ENCODE measurements at places on chromosomes 13 and 19.

DNA sequence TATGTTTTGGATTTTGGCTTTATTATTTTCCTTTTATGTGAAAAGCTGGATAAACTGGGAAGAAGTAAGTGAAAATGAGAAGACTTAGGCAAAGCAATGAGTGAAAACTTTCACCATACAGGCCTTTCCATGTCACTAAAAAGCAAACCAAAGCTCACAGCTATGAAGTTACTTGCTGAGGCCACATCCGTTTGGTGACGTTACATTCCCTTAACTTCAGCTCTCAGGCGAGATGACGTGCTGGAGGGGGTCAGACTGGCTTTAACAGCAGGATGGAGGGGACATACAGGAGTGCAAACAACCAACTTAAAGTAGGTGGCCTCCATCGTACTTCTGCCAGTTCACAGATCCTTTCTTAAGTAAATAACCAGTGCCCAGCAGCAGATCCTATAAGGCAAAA is 522.3 kb downstream of the MYO16 start:
- no peak for DNase-seq

GRCh38 chr19:19633711-19634515 is 5.9 kb upstream of the LPAR2 start:
- DNase-seq, result no peak

DNA sequence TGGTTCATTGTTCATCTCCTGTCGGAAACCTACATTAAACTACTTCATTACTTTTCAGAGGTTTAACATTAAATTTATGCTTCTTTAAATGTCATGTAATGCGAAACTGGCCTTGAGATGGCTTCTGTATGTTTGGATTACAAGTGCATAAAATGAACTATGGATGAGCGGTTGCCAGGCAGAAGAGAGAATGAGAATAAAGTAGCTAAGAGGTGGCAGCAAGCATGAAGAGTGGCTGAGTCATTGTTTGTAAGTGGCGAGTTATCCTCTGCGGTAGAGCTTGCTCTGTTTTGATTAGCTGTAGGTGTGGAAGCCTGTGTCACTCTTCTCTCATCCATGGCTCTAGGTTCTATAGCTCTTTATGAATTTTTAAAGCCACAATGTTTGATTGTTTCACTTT is 1139.6 kb upstream of the PCDH9 start:
- no peak for DNase-seq

GRCh38 chr13:30748717-30749116 is 13.4 kb downstream of the ALOX5AP start:
- DNase-seq, result no peak

DNA sequence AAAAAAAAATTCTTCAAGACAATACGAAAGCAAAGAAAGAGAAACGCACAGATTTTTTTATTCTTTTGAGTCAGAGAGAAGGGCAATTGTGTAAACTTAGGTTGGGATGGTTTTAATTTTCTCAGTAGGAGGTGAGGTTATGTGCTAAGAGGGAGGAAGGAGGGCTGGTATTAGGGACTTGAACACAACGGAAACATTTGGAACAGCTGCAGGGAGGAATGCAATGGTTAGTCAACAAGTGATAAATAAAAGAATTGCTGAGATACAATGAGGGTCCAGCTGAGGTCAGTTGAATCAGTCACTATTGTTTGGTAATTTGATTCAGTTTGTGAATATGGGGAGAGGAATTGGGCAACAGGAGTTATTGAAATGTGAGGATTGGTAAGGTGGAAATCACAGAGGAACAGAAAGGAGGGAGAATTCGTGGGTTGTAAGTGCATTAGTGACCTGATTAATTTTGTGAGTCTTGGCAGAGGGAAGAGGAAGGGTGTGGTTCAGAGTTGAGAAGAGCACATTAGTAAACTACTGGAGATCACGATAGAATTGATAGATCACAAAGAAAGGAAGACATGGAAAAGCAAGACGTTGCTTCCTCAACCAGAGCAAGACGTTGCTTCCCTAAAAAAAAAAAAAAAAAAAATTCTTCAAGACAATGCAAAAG is 499.5 kb upstream of the SPRY2 start:
- DNase-seq, result no peak

DNA sequence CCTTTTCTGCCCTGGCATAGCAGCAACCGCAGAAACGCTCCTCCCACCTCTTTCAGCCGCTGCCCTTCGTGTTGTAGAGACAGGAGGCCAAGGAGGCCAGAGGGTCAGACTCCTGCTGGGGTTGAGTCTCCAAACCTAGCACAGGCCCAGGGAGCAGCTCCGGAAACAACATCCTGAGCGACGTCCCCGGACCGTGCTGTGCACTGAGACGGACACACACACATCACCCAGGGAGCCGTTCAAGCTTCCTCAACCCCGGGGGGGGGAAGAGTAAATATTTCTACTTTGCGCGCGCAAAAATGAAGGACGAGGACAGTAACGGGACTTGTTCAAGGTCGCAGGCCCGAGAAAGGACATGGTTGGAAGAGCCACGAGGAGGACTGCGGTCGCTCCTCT is 657 bp downstream of the ZNF550 start:
- peak; percentile 2 for DNase-seq

DNA sequence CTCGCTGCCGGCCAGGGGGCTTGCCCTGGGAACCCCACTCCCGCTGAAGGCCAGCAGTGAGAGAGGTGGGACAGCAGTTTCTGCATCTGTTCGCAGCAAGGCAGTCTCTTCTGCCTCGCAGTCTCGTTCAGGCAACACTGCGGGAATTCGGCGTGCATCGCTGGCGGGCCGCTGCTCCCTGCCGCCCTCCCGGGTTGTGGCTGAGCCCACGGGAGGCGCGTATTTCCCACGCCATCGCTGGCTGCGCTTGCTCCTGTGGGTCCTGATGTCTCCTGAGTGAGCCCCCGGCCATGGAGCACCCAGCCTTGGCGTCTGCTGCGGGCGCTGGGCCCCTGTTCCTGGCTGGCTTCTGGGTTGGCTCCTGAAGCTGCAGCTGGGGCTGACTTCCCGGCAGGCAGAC is 227.9 kb downstream of the TEX29 start:
- DNase-seq, result no peak
